Stimulated activated CD4-positive, alpha-beta T cell treated with anti-CD3 and anti-CD28 coated beads, Interleukin-4, amount 100 ng/mL, for 1 hour (primary cell): ENCODE measurements at places on chromosomes 5 and 9.

GRCh38 chr5:36728697-36729543 lies 122.5 kb downstream of the SLC1A3 start:
- DNase-seq = no peak

DNA sequence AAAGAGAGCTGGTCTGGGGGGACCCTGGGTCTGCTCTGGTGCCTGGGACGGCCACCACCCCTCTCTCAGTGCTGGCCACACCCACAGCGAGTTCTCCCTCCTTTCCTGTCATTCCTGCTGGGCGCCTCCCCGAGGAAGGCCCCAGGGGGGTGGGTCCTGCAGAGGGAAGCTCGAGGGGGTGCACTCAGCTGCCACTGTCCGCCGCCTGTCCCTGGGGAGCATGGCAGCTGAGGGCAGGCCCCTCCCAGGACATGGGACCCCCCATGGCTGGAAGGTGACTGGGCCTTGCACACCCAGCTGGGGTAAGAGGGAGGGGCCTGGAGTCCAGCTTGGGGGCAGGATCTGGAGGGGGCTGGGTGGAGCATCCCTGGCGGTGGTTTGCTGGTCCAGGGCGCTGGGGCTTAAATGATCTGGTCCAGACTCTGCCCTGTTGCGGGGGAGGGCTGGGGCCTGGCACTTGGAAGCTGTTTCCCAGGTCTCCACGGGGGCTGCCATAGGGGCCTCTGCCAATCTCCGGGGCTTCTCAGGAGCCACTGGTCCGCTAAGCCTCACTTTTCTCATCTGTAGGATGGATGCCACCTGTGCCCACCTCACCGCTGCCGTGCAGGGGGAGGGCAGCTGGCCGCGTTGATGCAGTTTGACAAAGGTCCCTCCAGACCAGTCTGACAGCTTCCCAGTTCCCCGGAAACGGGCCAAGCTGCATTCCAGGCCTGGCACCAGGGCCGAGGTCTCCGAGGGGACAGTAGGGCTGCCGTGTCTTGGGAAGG lies 6.0 kb upstream of the SLC2A6 start:
- DNase-seq = no peak

GRCh38 chr5:29697785-29698414 lies 1495.6 kb upstream of the CDH6 start:
- no peak for DNase-seq

GRCh38 chr5:26343801-26344325 lies 694.5 kb downstream of the CDH9 start:
- DNase-seq = no peak

- peak; percentile 85 for DNase-seq
These were observed 76.8 kb downstream of the STK10 start for GRCh38 chr5:172110921-172111851.

- DNase-seq = no peak
These were observed 603.8 kb downstream of the TLE4 start for GRCh38 chr9:80175286-80176150.

- no peak for DNase-seq
These were observed 99.6 kb downstream of the FANCC start for GRCh38 chr9:95217936-95218335.

DNA sequence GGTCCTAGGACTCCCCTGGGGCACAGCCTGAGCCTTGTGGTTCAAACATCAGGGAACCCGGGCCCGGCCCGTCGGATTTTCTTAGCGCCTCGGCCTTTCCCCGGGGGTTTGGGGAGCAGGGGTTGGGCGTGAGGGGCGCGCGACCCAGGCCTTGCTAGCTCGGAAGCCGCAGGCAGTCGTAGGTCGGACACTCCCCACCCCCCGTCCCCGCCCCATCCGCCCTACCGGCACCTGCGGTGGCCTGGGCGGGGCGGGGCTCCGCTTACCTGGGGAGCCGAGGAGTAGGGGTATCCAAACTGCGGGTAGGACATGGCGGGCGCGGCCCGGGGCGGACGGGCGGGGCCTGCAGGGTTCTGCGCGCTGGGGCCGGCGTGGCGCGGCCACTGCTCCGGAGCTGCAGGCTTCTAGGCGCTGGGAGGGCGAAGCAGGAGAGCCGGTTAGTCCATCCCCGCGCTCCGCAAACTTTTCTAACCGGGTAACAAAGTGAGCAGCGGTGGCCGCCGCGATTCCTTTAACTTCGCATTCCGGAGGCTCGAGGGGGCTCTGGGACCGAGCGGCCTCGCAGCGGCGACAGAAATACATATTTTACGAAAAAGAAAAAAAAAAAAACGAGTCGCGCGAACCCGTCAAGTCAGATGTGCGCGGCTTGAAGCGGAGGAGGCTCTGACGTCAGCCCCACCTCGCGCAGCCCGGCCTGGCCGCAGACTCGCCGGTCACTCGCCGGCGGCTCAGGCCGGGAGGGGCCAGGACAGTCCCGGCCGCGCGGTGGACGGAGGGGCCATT lies at the start of gene IRX4:
TSS of gene IRX4 (minus strand) at position 589 of the 783 bp plus-strand sequence. CDS start at position 311, 278 bp downstream.
- DNase-seq = no peak

DNA sequence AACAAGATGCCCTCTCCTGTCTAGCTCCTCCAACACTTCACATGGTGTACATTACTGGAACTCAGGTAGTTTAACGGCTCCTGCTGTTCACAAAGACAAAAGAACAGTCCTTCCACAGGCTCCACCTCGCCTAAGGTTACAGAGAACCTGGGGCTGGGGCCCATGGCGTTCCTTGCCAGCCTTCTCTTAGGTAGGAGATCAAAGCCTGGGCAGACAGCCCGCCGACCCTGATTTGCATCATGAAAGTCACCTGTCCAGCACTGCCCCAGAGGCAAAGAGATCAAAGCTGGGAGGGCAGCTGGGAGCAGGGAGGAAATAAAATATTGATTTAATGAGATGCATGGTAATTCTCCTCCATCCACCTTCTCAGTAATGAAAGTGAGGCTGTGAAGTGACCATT lies 115.0 kb upstream of the SLIT3 start:
- no peak for DNase-seq

GRCh38 chr9:129776938-129777768 lies 24.3 kb upstream of the PTGES start:
- DNase-seq = peak; percentile 14

- no peak for DNase-seq
These were observed 20.6 kb downstream of the IFNW1 start for GRCh38 chr9:21121079-21121478.

DNA sequence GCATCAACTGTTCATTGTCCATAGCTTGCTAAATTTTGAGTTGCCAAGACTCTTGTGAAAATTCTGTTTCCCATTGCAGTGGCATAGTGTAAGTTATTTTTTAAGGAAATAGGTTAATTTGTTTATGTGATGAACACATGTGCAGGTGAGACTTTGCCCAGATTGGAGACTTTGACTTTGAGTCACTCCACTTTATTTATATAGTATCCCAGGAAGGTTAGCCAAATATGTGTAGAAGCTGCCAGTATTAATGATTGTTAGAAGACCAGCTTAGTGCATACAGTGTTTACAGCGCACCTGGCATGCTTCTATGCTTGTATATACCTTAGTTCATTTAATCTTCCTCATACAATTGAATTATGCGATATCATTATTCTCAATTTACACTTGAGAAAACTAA lies 51.0 kb downstream of the MTAP start:
- DNase-seq = no peak

- no peak for DNase-seq
These were observed 113.0 kb downstream of the KIF4B start for GRCh38 chr5:155126573-155126972.

DNA sequence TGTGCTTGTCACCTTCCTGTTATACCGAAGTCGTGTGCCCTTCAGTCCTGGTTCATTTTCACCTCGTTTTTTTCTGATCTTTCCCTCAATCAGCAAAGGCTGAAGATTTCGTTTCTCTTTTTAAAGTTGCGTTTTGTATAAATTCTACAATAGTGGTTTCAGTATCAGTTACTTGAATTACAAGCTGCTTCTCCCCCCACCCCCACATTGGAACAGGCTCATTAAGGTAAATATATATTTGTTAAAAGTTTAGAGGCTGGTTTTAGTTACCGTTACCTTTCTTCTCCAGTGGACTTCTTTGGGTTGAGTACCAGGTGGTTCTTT lies 881 bp downstream of the SUB1 start:
- no peak for DNase-seq

- DNase-seq = no peak
These were observed 7.7 kb downstream of the NR3C1 start for GRCh38 chr5:143395638-143396352.

DNA sequence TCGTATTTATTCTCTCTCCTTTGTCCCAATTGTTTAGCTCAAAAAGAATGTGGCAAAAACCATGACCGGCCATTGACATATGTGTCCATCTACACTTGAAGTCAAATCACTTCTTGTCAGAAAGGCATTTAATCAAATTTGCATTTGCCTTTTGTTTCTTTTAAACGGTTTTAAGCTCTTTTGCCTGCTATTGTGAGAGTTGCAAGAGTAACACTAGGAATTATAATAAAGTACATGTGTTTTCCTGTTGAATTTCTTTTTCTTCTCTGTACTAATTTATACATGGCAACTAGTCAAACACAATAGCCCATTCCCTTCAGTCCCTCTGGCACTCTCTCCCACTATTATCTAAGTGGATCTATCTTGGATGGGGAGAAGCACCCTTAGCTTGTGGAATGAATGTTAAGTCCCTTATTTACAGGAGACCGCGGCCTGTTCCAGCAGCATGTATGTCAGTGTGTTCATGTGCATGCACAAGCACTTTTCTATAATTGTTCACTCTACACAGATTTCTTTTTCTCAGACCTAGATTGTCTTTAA lies 3.2 kb downstream of the ADAMTSL1 start:
- no peak for DNase-seq

- no peak for DNase-seq
These were observed 198.6 kb downstream of the TLE1 start for GRCh38 chr9:81490605-81491331.

GRCh38 chr9:2340046-2340760 lies 281.4 kb upstream of the VLDLR start:
- DNase-seq = no peak

- no peak for DNase-seq
These were observed 77.8 kb downstream of the CFAP90 start for GRCh38 chr5:7773178-7773577.

GRCh38 chr9:88344013-88344412 lies 44.2 kb upstream of the SPIN1 start:
- DNase-seq = no peak

GRCh38 chr5:87411973-87412629 lies 629 bp downstream of the CCNH start:
- peak; percentile 33 for DNase-seq

DNA sequence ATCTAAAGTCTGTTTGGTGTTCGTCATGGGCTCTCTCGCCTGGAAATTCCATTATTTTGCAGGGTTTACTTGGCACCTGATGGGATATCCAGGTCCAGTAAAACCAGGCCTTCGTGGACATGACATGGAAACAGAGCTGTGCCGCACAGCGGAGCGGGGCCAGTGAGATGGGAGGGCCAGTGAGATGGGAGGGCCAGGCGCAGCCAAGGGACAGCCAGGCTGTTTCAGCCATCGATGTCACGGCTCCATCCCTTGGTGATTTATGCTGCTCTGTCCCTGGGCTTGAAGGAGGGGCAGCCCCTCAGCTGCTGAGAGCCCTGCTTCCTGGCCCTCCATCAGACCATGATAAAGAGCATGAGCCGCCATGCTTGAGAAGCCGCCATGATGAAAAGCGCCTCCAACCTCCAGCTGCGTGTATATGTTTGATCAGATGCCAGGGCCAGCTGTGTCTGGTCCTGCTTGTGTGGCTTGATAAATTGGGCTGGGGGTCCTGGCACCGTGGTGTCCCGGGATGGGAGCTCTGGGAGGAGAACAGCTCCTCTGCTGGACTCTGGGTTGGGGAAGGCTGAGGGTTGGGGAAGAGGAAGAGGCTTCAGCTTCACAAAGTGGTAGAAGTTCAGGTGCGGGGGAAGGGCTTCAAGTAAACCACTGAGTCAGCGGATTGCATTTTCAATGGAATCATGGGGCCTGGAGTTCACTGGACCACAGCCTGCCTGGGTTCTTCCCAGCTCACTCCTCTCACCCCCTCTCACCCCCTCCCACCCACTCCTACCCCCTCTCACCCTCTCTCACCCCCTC lies 6.1 kb upstream of the COL5A1 start:
- no peak for DNase-seq

DNA sequence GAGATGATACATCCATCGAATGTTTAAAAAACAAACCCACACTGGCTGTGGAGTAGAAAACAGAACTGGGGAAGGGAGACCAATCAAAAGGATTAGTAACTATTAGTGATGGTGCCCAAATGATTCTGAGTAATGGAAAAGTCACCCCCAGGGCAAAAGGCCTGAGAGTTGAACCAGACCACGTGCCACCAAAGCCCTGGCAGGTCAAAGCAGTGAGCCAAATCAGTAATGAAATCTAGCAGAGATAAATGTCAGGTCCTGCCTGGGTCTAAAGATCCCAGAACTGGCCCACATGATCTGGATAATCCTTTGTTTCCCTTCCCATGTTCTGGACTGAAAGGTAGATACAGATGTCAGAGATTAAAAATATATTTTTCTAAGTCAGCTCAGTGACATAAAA lies 9.4 kb downstream of the OTULINL start:
- no peak for DNase-seq

GRCh38 chr5:72651779-72652178 lies 144.6 kb upstream of the ZNF366 start:
- no peak for DNase-seq

DNA sequence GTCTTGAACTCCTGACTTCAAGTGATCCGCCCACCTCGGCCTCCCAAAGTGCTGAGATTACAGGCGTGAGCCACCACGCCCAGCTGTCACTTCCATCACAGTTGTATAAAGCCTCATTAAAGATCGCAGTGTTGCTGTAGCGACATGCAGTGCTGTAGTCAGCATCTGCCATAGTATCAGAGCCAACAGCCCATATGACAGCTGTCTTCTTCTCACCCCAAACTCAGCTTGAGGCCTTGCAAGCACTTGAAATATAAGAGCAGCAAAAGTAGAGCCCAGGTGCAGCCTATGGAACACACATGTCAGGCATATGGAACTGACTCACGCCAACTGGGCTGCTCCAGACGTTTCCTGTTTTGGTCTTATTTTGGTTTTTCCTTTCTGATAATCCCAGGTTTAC lies 167.8 kb downstream of the TRIO start:
- no peak for DNase-seq

DNA sequence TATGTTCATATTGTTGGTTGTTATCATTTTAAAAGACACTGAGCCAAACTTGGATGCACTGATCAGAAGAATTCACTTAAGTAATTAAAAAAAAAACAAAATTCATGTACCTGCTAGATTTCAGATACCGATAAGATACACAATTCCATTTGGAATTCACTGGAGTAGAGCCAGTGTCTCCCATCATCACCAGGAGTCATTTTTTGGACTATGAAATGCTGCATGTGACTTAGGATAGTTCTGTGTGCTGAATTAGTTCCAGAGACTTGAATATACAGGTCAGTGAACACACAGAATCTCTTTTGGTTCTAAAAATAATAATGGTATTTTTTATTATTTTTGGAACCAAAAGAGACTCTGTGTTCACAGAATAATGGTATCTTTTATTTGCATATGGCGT lies 482.6 kb upstream of the PIK3R1 start:
- no peak for DNase-seq

GRCh38 chr5:20369518-20369885 lies 381.5 kb upstream of the CDH18 start:
- DNase-seq = no peak

DNA sequence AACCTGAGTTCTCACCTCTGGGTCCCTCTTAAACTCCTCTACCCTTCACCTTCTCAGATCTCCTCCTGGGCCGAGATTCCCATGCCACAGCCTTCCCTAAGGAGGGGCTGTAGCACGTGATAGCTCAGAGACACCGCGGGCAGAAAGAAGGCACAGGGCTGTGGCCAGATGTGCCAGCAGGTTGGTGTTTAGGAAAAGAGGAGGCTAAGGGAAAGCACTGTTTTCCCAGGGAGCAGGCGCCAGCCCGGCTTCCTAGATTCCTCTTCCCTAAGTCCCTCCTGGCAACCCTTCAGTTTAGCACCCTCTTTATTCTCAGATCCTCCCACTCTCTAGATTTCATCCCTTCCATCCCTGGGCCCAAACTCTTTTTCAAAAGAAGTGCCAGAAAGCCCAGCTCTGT lies 59.4 kb upstream of the CCNG1 start:
- DNase-seq = no peak
